ENCODE measurements at places on chromosomes 13 and 19. TPM values are rescaled to one million over a fixed set of nuclear protein-coding genes. Genes with fewer than 3 reads are reported as not detected.

DIRAS1 gene
- 3.5 TPM for polyA plus RNA-seq

FOXO1 gene
- 14.0 TPM for polyA plus RNA-seq

- DNase-seq, result no peak
These were observed 45.2 kb upstream of the RANBP3 start for GRCh38 chr19:6023085-6023682.

DNA sequence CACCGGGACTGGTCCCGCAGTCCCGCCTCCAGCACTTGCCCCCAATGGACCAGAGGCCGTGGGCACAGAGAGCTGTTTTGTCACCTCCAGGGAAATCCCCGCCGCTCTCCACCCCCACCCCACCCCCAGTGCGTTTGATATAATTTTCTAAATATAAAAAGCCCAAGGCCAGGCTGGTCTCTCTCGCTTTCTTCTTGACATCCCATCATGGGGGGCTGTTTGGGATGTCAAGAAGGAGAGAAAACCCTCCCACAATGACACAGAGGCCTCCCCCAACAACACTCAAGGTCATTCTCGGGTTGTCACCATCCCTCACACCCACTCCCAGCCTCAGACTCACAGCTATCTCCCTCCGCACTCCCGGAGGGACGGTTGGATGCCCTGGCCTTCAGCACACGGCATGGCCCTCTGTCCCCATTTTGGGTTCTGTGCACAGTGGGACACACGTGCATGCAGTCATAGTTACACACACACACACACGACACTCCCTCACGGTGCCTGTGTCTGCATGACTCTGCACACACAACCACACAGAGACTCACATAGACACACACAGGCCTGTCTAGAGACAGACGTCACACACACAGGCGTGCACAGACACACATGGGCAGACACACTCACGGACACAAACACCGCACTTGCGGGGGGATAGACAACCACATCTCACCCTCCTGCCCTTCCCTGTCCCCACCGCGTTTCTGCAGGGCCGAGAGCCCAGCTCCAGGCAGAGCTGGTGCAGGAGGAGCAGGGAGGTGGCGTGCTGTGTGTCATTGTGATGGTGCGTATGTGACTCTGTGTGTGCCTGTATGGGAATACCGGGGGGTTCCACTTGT lies 4.8 kb upstream of the NFIC start:
- no peak for DNase-seq

- DNase-seq, result no peak
These were observed 1.5 kb upstream of the OBI1 start for GRCh38 chr13:78660495-78660857.

- DNase-seq, result no peak
These were observed 11.4 kb upstream of the GPI start for GRCh38 chr19:34353546-34353945.

DNA sequence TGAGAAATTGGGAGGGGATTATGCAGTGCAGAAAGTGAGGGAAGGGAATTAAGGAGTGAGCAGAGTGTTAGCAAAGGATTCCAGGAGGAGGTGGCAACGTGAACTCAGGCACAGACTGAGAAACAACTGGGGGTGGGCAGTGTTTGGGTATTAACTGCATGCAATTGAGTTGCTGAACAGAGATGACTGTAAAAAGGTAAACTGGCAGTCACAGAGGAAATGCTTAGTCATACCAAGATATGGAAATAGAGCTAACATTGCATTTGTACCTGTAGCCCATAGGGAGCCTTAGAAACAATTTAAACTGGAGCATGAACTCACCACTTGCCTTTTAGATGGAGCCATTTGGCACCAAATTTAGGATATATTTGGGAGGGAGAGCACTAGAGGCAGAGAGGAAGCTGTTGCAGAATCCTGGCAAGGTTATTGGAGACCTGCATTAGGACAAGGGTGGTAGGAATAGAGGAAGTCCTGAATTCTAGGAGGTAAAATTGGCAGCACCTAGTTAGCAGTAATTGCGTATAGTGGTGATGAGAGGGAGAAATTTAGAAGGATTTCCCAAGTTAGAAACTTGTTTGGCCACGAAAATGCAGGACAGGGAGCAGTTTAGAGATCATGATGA lies 100.6 kb upstream of the FRY start:
- DNase-seq, result no peak

DNA sequence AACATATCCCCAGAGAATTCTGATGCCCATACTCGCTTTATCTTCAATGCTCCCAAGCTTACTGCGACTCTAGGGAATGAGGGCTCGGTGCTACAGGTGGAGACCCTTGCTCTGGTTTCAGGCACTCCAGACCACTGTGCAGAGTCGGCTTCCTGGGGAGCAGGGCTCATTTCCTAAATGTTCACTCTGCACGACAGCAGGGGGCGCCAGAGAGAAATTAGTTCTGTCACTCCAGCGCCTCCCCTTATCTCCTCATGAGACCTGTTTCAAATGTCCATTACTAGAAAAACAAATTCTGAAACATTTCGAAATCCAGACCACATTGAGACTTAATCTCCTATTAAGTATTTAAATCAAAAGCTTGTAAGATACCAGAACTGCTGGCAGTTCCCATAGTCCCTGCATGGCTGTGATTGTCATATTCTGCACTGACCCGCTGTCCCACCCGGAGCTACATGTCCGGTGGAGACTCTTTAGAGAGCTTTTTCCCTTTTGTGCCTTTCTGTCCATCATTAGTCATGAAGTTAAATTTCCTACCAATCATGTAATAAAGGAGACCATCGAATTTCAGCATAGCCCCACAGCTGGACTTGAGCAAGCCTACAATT lies 22.4 kb downstream of the EPSTI1 start:
- DNase-seq, result peak; percentile 73

DNA sequence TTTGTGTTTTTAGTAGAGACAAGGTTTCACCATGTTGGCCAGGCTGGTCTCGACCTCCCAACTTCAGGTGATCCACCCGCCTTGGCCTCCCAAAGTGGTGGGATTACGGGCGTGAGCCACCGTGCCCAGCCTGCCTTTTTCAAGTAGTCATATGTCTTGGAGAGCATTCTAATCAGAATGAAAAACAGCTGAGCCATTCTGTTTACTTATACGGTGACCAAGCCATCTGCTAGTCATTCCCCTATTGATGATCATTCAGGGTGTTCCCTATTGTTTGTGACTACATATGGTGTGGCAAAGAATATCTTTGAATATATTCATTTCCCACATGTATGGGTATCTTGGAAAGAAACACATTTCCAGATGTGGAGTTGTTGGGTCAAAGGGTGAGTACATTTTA lies 17.2 kb downstream of the BLOC1S3 start:
- DNase-seq, result no peak

- DNase-seq, result no peak
These were observed 18.7 kb downstream of the TMEM161A start for GRCh38 chr19:19119325-19120237.

RBM26 gene
- 81.0 TPM for polyA plus RNA-seq

- DNase-seq, result no peak
These were observed 19.2 kb downstream of the C19orf81 start for GRCh38 chr19:50668416-50668815.

DNA sequence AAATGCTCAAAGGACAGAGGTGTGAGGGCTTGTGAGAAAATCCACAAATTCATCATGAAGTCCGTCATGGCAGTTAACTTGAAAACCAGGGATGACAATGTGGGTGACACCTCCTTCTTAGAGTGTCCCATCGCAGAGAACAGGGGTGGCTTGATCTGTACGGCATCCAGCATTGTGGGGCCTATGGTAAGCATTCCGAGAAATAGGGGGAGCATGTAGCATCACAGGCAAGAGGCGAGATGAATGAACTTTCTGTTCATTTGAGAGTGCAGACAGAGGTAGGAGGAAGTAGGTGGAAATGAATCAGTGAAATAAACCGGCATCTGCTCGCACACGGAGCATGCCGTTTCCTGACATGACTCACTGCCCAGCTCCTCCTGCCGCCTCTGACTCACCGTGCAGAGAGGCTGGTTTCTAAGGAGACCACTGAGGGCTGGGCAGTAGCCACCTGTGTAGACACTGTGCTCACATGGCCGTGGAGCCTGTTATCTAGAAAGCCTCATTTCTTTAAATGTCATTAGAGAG lies 339.0 kb downstream of the RFC3 start:
- peak; percentile 44 for DNase-seq

DNA sequence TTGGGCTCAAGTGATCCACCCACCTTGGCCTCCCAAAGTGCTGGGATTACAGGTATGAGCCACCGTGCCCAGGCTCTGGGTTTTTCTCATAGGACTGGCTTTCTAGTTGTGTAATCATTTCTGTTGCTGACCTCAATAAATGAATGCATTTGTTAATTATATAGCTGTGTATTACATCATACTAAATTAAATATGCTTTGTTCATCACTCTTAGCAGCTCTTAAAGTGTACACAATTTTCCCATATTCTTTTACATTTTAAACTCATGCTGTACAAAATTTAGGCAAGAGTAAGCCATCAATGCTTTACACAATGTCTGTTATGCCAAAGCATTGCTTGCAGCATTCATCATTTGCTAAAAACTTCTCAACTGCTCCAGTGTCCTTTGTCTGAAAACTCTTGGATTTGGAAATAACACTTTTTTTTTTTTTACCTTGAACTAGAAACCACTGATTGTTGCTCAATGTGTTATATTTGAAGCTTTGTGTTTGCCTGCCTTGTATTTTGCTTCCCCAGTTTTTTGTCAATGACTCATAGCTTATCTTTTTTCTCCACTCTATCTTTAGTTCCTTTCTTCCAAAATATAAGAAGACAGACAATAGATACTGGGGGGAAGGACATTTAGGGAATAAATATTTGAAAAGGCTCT lies 31.4 kb downstream of the CCDC122 start:
- DNase-seq, result no peak

DNA sequence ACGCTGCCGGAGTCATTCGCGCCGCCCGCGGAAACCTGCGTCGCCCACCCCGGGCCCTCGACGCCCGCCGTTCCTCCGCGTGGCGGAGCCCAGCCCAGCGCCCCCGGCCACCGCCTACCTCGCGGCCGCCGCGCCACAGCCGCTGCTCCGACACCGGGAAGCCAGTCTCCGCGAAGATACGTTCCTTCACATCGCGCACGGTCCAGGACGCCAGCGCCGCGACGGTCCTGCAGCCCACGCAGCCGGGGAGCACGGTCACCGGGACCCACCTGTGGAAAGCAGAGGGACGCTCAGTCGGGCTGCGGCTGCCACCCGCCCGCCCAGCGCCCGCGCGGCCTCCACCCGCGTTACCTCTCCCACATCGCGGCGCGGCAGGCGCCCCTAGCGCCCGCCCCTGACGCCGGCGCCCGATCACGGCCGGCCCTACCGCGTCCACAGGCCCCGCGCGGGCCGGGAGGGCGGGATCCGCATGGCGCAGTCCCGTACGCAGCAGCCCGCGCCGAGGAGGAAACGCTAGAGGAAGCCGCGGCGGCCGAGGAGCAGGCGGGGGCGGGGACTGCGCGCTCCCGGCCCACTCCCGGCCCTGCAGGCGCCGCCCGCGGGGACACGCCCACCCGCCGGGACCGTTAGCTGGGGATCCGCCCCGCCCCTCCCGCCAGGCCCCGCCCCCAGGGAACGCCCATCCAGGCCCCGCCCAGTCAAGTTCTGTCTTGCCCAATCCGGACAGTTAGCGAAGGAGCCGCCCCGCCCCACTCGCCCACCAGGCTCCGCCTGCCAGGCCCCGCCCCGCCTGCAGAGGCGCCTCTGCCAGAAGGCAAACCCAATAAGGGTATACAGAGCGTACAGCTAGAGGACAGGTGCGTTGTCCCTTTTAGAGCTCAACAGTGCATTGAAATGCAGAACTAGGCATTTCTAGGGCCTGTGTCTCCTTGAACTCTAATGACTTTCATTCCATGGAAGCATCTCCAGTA lies 58.2 kb downstream of the SACS start:
- DNase-seq, result peak; percentile 93

- no peak for DNase-seq
These were observed 52.5 kb upstream of the RXFP2 start for GRCh38 chr13:31686670-31687425.

PRMT1 gene
- polyA plus RNA-seq, result 257 TPM

DNA sequence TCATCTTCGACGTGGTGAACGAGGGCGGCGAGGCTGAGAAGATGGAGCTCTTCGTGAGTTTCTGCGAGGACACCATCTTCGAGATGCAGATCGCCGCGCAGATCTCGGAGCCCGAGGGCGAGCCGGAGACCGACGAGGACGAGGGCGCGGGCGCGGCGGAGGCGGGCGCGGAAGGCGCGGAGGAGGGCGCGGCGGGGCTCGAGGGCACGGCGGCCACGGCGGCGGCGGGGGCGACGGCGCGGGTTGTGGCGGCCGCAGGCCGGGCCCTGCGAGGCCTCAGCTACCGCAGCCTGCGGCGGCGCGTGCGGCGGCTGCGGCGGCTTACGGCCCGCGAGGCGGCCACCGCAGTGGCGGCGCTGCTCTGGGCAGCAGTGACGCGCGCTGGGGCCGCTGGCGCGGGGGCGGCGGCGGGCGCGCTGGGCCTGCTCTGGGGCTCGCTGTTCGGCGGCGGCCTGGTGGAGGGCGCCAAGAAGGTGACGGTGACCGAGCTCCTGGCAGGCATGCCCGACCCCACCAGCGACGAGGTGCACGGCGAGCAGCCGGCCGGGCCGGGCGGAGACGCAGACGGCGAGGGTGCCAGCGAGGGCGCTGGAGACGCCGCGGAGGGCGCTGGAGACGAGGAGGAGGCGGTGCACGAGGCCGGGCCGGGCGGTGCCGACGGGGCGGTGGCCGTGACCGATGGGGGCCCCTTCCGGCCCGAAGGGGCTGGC lies 52.6 kb downstream of the MAP4K1 start:
- DNase-seq, result no peak

ZNF382 gene
- polyA plus RNA-seq, result 12.0 TPM

- no peak for DNase-seq
These were observed 3.2 kb downstream of the CCDC122 start for GRCh38 chr13:43876366-43876765.

DNA sequence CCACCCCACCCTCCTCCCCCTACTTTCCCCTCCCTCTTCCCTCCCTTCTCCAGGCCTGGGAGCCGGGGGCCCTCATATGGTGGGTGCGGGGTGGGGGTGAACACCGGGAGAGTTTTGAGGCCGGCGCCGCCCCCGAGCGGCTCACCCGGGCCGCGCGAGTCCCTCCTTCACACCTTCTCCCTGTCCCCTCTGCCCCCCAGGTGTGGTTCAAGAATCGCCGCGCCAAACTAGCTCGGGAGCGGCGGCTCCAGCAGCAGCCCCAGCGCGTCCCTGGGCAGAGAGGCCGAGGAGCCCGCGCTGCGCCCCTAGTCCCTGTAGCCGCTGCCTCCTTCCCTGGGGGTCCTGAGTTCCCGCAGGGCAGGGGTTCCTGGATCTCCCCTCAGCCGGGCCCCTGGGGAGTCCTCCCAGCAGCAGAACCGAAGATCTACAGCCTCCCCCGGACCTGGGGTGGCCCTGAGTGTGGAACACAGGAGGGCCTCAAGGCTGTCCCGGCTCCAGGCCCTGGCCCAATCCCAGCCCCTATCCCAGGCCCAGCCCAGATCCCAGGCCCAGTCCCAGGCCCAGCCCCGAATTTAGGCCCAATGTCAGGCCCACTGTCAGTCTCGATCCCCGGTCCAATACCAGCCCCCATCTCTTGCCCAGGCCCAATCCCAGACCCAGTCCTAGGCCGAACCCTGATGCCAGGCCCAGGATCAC lies 1.7 kb downstream of the TPRX2 start:
- no peak for DNase-seq

GRCh38 chr13:98484289-98485219 lies 92.4 kb downstream of the STK24 start:
- DNase-seq, result peak; percentile 94

S1PR4 gene
- 0.51 TPM for polyA plus RNA-seq

ICAM1 gene
- polyA plus RNA-seq, result 6.6 TPM
